ENCODE measurements at places on chromosomes 12 and 14.
A peak's percentile ranks its signal among the peaks of the same experiment; 100 is the strongest.

- DNase-seq, result no peak
Observed at GRCh38 chr12:51702587-51702986, 111.6 kb downstream of the SCN8A start.

GRCh38 chr12:97260786-97261185 is 201.8 kb upstream of the RMST start:
- DNase-seq, result no peak

- DNase-seq, result peak; percentile 7
Observed at GRCh38 chr12:95998611-95999286, 2.6 kb upstream of the HAL start.

DNA sequence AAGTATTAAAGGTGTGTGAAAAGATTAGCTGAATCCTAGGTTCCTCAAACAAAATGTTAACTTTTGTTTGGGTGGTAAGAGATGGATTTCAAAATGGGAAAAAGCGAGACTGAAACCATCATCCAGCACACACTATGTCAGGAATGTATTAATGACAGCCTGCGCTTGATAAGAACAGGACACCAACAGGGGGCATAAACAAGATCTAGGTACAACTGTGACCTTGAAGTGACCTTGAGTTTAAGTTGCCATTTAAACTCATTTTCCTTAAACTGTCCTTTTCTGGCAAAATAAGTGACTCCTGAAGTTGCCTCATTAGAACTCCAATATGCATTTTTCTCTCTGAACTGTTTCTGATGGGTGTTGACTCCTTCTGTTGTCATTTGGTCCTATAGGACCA is 17.1 kb downstream of the PRKCH start:
- no peak for DNase-seq

DNA sequence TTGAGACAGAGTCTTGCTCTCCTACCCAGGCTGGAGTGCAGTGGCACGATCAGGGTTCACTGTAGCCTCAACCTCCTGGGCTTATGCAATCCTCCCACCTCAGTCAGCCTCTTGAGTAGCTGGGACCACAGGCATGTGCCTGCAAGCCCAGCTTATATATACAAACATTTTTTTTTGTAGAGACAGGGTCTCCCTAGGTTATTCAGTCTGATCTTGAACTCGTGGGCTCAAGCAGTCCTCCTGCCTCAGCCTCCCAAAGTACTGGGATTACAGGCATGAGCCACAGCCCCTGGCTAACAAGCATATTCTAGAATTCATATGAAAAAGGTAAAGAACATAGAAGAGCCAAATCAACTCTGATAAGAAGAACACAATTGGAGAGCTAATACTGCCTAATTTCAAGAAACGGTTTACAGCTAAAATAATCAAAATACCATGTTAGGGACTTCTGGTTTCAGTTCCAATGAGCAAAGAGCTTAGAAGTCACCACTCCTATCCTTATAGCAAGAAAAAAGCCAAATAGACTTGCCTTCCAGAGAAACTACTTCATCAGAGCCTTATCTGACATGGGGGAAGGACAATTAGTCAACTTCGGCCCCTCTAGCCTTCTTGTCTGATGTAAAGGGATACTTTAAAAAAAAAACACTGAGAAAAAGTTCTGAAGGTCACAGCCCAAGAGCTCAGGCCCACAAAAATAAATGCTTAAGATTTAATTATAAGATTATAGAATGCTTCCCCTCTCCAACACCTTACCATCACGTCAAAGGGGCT is 37.6 kb downstream of the TMEM116 start:
- no peak for DNase-seq

- DNase-seq, result no peak
Observed at GRCh38 chr14:21036751-21037150, 2.1 kb upstream of the RNASE13 start.

GRCh38 chr14:75427126-75427481 is 718 bp upstream of the JDP2 start:
- DNase-seq, result no peak

DNA sequence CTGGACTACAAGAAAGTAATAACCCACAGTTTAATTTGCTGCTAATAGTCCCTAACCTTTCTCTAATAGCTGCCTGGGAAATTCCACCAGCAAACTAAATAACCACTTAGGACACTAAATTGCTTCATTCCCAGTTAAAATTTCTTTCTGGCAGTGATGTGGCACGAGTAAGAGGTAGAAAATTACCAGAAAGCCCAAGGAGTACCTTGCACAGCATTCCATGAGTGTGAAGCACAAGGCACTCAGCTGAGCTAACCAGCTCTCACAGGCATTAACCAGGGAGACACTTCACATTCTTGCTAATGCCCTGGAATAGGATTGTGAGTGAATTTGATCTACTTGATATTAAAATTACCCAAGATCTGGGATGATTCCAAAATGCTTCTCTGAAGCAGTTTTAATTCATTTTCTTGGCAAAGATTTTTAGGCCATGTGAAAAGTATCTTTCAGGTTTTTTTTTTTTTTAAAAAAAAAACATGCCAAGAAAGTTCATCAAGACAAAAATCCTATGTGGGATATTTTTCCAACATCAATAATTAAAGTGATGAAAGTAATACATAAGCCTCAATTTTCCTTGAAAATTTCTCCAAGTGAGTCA is 29.5 kb downstream of the TSPAN8 start:
- DNase-seq, result no peak

- no peak for DNase-seq
Observed at GRCh38 chr14:105316577-105316941, 2.0 kb downstream of the PACS2 start.

DNA sequence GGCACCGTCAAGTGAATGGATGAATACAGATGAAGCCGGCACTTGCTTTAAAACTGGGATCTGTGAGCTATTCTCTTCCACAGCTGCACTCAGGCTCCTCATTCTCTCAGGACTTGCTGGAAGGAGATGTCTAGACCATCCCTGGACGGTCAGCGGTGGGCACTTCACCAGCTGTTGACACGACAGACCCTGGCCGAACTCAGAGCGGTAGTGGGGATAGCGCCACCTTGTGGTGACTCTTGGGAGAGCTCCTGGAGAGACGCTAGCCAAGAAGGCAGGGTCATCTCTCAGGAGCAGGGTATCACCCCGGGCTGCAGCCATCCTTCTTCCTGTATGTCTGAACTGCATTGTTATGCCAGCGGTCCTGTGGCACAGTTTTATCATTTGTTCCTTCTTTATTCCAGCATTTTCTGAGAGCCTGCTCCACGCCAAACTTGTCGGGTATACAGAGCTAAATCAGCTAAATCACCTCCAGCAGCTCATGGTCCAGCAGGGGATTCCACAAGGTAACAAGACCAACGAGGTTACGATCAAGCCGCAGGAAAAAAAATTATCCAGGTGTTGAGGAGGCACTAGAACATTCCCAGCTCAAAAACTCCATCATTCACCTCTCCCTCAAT is 10.0 kb downstream of the WNT1 start:
- no peak for DNase-seq

DNA sequence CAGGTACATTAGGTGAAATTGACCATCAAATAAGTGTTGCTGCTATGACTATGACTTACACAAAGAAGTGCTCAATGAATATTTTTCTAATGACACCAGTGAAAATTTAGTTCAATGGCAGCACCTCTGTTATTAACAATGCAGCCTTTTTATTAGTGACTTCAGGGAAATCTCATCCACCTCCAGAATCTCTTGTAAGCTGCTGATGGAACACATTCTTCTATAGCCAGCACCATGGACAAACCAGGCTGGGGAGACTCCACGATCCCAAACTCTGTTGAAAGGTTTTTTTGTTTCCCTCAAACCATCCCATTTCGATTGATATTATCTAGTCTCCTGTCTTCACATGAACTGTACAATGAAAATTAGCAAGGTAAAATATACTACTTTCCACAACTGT is 265.9 kb downstream of the ITPR2 start:
- no peak for DNase-seq

DNA sequence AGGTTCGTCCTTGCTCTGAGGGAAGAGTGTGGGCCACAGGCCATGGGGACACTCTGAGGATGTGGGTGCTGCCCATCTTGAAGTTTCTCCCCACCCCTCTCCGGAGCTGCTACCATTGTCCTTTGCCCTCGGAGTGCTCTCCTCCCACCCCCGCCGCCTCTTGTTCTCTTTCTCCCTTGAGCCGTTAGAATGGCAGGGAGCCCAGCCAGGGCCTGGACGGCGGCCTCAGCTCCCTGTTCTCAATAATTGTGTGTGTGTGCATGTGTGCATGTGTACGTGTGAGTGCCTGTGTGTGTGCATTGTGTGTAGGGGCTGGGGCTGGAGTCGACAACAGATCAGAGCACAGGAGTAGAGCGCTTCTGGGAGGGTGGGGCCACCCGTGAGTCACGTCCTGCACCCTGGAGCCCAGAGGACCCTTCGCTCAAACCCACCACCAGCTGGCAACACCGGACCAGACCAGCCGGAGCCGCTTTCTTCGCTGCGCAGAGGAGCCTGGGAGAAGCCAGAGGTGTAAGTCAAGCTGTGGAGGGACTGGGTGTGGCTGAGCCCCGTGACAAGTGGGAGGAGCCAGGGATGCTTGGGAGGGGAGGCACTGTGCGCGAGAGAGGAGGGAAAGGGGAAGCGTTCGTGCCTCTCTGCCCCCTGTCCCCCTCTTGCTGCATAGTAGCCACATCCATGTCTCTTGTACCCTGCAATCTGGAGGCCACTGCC is 25.9 kb upstream of the KCNA5 start:
- DNase-seq, result no peak

DNA sequence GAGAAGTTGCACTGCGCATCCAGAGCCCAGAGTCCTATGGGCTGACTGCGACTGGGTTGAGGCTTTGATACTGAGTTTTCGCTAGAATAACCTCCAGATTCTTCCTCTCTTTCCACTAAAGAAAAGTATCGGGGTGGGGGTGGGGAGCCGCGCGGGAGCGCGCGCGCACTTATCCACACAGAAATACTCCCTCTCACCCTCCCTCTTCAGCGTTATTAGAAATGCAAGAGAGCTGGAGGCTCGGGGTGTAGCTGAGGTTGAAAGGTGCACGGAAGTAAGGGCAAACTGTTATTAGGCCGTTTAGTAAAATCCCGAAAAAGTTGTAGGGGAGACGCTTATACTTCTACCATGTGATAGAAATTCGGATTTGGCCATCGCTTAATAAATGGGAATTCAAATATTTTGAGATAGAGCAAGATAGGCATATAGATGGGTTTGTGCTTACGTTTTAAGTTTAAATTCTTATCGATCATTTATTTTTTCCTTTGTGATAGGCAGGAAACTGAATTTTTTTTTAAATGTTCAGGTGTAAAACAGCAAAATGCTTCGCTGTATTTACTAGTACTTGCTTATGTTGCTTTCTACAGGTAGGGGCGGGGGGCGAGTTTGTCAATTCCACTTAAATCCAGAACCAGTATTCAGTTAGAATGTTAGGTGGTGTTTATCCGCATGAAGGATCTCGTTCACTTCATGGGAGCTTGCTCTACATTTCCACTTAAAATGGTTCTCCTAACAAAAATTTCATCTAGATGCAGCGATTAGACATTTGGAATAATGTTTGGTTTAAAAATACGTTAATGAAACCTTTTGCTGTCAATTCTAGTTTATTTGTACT is 1.1 kb downstream of the ARHGAP5 start:
- DNase-seq, result no peak

DNA sequence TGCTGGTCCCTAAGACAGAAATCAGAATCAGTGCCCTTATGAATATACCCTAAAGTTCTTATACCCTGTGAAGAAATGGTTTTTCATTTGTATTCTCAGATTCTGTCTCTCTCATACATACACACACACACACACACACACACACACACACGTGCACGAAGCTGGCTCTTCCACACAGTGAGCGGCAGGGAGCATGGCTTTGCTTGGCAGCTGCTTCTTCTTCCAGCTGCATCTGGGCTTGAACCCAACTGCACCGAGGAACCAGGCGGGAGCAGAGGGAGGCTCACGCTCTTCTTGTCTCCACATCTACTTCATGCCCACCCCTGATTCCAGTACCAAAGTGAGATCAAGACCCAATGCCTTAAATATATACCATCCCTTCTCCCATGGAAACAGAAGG is 19.4 kb downstream of the GRIN2B start:
- no peak for DNase-seq

GRCh38 chr12:18387706-18388105 is 126.4 kb downstream of the PIK3C2G start:
- no peak for DNase-seq

- no peak for DNase-seq
Observed at GRCh38 chr12:27412047-27412446, 34.5 kb upstream of the SMCO2 start.

- DNase-seq, result no peak
Observed at GRCh38 chr12:51848326-51848727, at the start of gene FIGNL2. FIGNL2 (minus strand) TSS chr12:51848718; CDS start chr12:51822413, 26,305 bp downstream.
